ENCODE measurements at places on chromosomes 11 and 22.
A peak's percentile ranks its signal among the peaks of the same experiment; 100 is the strongest.

DNA sequence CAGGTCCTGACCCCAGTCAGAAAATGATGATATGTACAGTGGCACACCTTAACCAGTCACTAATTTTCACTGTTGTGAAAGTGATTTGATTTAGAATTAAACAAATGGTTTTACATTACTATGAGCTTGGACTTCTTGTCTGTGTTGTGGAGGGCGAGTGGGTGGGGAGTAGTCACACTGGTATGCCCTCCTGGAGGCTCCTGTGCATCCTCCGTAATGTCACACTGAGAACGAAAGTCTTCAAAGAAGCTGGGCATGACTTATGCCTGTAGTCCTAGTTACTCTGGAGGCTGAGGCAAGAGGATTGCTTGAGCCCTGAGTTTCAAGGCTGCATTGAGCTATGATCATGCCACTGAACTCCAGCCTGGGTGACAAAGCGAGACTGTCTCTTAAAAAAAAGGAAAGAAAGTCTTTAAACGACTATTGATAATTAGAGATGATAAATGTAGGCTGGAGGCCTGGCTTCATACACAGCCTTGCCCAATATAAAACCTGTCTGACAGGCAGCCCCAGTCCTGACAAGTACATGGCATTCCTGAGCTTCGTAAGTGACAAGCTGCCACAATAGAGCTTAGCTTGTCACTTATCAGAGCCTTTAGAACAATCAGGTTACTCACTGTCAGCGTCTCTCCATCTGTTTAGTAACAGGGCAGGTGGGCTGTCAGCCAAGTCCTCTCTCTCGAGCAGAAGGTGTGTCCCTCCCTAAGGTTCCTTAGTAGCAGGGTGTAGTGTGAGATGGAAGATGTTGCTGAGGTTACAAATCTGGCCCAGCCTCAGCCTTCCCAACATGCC is 5.0 kb upstream of the LIMK2 start:
- no peak for DNase-seq

DNA sequence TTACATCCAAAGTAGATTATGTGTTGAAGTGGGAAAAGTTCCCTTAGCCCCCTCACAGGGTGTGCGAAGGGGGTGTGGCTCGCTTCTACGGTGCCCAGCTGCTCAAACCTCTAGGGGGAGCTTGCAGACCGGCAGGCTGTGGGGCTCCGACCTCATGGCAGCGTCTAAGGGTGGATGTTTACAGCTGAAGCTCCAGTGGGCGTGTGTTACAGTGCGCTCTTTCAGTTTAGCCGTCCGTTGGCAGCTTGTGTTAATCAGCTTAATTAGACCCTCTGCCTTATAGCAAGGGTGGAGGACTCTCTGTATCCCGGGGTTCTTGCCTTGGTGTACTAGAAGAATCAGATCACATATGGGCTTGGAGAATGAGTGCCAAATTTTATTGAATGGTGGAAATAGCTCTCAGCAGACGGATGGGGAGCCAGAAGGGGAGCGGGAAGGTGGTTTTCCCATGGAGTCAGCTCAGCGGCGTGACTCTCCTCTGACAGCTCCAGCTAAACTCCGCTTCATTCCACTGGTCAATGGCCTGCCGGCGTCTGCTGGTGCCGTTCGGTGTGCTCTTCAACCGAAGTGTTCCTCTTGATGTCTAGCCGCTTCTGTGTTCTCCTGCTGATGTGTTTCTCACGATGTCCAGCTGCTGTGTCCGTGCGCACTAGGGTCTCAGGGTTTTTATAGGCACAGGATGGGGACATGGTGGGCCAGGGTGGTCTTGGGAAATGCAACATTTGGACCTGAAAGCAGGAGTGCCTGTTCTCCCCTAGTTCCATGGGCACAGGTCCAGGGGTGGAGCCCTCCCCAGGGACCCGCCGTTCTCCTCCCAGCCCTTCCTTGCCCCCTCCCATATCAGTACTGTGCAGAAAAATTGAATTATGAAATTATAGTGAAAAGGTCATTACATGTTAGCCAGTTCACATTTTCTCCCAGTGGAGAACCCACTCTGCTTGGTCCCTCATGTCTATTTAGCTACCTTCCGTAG is 28.6 kb upstream of the OR10G7 start:
- no peak for DNase-seq

GRCh38 chr11:113446112-113446511 is 29.1 kb downstream of the DRD2 start:
- no peak for DNase-seq

GRCh38 chr22:24474221-24474620 is 20.9 kb upstream of the UPB1 start:
- no peak for DNase-seq

GRCh38 chr11:98834776-98835175 is 186.0 kb upstream of the CNTN5 start:
- DNase-seq: no peak

- no peak for DNase-seq
Measured at GRCh38 chr11:92278791-92279433, 54.3 kb downstream of the FAT3 start.

DNA sequence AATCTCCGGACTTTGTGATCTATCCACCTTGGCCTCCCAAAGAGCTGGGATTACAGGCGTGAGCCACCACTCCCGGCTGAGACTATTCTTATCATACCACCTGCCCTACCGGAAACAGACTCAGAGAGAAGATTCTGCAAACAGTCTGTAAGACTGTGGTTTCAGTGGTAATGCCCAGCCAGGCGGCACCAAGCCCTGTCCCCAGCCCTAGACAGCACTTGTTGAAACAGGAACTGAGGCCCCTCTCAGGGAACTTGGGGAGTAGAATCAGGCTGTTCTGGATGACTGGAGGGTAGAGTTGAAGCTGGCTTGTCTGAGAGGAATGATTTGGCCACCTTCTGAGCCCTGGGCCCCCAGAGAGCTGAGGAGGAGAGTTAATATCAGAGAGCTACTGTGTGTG is 1.3 kb upstream of the INSC start:
- peak; percentile 82 for DNase-seq

GRCh38 chr11:120372296-120372695 is 36.1 kb downstream of the ARHGEF12 start:
- no peak for DNase-seq

GRCh38 chr11:61353131-61354067 is 8.3 kb downstream of the CYB561A3 start:
- no peak for DNase-seq

- peak; percentile 46 for DNase-seq
Measured at GRCh38 chr11:93028960-93029522, 59.6 kb downstream of the MTNR1B start.

GRCh38 chr11:96152623-96153022 is 190.4 kb downstream of the MAML2 start:
- DNase-seq: no peak

- no peak for DNase-seq
Measured at GRCh38 chr22:26529345-26529744, 17.1 kb upstream of the TFIP11 start.
